Activated naive CD8-positive, alpha-beta T cell treated with anti-CD3 and anti-CD28 coated beads for 36 hours (primary cell): ENCODE measurements at places on chromosomes 13 and 19.

GRCh38 chr13:41651413-41652058, 194.2 kb downstream of the RGCC start:
- no peak for DNase-seq

- DNase-seq: no peak
These were observed 147.2 kb downstream of the MIPEP start for GRCh38 chr13:23741879-23742510.

DNA sequence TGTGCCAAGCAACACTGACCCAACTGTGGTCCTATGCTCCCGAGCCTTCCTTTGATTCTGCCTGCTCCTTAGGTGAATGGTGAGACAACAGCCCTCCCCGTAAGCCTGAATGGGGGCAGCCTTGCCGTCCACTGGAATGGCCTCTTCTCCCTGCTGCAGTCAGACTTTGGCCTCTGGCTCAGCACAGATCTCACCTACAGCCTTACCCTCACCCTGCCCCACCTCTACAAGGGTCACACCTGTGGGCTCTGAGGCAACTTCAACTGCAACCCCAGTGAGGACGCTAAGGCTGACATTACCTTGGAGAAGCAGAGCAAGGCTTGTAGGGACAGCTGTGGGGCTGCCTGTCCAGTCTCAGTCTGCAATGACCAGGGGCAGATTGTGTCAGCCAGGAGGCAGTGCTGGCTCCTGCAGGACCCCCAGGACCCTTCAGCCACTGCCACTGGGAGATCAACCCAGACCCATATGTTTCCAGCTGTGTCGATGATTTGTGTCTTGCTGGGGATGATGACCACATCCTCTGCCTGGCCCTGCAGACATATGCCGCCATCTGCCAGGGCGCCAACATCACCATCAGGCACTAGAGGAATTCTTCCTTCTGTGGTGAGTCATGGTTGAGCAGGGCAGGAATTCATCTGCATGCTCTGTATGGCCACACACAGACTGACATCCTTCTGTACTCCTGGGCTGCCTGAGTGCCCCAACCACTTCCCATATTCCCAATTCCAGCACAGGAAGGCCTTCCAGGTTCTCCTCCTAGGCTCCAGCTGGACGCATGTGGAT, 27.3 kb upstream of the FXYD3 start:
- no peak for DNase-seq

DNA sequence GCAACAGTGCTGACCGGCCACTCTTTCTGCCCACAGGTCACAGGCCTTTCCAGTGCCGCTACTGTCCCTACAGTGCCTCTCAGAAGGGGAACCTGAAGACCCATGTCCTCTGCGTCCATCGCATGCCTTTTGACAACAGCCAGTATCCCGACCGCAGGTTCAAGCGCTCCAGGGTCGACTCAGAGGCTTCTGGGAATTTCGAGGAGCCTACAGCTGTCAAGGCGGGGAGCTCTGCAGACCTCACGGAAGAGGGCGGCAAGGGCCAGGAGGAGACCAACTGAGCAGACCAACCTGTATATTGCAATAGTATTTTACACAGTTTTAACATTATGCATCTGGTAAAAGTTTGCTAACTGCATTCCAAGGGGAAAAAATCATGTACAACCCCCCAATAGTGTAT, 338.5 kb downstream of the ZNF536 start:
- no peak for DNase-seq

DNA sequence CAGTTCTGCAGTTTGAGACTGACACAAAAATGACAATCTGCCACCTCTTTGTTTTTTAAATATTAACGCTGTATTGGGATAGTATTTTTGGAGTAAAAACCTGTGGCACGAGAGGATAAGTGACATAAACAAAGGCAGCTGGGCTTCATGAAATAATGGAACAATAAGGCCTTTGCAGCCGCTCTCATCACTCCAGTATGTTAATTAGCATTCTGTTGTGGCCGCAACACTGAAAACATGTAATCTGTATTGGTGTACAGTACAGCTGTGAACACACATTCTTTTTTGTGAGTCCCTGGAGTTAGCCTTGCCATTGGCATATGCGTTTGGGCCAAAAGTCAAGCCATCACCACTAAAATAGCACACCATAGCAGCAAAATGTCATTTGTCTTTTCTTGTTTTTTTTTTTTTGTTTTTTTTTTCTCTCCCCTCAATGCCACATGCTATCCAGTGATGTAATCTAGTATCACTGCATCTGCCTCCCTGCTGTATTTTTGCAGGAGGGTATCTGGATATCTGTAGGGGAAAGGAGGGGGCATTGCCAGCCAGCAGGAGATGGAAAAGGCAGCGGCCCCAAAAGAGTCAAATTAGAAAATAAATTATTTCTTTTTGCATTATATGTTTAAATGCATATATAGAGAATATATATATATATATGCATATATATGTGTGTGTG, 885 bp upstream of the ZNF536 start:
- no peak for DNase-seq
